ENCODE measurements at places on chromosomes 3 and 15. TPM values are rescaled to one million over a fixed set of nuclear protein-coding genes. Genes with fewer than 3 reads are reported as not detected.

GRCh38 chr15:62343397-62343796 is 178.3 kb upstream of the C2CD4B start:
- no peak for DNase-seq

DNA sequence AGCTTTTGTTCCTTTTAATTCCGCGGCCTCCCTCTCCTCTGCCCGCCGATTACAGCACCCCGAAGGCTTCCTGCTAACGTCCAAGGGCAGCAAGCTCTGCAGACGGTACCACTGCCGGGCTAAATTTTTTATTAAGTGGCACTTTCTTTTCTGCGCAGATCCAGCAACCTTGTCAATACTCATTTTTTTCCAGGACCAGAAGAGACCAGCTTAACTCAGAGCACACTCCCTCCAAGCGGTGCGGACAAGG is 542 bp upstream of the MEIS2 start:
- no peak for DNase-seq

GRCh38 chr3:60142009-60142408 is 1092.2 kb upstream of the CFAP20DC start:
- no peak for DNase-seq

DNA sequence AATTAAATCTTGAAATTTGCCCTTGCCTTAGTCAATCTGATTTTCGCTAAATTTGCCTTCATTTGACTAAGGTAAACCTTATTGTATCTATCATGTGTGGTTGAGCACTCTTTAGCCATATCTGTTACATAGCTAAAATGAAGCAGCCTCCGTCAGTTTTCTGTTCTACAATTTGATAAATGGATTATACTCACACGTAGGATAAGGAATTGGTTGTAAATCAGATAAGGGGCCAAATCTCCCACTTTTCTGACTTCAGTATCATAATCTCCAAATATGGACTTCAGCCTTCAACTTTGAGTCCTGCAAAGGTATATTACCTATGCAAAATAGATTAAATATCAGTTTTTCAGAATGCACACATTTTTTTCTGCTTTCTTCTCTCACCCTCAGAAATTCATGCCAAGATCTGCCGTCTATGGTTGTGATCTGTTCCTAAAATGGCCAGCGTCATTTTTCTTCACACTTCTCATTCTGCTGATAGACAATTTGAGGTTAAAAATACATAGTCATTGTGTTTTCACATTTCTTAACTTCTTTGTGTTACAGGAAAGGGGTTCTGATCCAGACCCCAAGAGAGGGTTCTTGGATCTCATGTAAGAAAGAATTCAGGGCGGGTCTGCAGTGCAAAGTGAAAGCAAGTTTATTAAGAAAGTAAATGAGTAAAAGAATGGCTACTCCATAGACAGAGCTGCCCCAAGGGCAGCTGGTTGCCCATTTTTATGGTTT is 36.9 kb downstream of the RAB8B start:
- no peak for DNase-seq

DNA sequence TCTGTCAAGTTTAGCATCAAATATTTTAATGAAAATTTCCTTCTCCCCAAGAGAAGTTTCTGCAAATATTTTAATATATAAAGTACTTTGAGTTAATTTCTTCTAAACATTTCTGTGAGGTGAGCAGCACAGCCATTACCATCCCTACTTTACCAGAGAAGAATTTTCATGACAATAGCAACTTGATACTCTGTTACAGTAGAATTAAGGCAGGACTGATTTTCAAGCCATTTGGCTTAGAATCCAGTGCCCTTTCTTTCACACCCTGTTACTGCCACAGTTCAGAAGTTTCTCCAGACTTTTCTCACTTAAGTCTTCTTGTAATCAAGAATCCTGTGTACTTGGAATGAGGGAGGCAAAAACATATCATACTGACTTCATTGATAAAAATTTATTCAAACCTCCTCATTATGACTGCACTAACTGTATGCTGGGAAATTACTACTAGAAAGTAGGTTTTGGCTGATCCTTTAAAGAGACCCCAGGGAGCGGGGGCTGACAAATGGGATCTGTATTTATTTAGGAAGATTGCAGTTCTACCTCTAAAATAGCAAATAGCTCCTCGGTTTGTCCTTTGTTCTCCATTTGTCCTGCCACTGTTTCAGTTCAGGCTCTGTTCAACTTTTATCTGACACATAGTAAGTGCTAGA is 557.0 kb upstream of the SGO1 start:
- DNase-seq = peak; percentile 37

- no peak for DNase-seq
These were observed 26.5 kb upstream of the AADACL2 start for GRCh38 chr3:151707216-151707615.

- no peak for DNase-seq
These were observed 39.1 kb upstream of the DNAJC13 start for GRCh38 chr3:132378048-132378762.

GRCh38 chr3:173676094-173676493 is 278.6 kb downstream of the NLGN1 start:
- no peak for DNase-seq

DNA sequence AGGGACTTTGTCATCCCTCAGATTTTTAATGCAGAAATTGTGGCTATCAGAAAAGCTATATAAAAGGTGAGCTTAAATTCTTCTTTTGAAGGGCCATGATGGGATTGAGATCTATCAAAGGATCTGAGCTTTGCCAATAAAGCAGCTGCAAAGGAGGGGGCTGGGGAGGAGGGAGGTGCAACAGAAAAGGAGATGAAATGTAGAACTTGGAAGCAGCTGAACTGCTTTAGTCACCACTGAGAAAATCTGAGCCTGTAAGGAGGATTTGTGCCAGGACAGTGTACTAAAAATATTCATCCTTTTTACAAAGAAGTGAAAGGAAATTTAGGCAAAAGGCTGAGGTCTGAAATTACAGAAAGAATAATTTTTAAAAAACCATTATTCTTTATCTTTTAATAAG is 10.4 kb downstream of the TSPAN3 start:
- peak; percentile 75 for DNase-seq

- no peak for DNase-seq
These were observed 40.2 kb upstream of the IDH2 start for GRCh38 chr15:90142216-90143165.

DNA sequence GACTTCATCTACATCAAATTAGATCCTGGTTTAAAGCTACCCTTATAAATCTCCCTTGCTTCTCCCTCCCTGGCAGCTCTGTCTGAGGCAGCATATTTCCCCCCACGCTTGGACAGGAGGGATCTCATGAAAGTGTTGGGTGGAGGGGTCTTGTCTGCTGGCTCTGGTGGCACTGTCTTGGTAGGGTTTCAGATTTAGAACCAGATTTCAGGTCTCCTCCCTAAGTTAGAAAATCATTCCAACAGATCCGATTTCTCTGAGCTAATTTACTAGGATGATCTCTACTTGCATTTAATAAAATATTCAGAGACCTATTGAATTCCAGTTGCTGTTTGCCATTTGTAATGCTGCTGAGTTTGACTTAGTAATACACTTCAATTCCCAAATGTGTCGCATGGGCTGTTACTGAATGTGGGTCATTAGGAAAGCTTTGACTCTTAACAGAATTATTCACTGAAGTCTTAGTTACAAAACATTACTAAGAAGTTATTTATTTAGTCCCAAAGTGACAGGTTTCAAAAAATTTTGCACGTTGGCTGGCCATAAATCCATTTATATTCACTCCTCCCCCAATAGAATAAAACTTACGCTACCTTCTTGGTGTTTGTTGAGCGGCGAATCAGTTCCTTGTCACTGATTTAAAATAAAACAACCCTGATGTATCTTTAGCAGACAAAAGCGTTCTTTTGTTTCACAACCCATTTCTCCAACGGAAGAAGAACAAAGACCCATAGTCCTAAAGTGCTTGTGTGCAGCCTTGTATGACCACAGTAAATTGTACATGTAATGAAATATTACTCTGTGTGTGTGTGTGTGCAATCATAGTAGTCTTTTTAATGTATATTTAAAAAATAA is 84.5 kb downstream of the TRAK1 start:
- no peak for DNase-seq

GRCh38 chr15:57134851-57135250 is 216.4 kb downstream of the TCF12 start:
- DNase-seq = no peak

DNA sequence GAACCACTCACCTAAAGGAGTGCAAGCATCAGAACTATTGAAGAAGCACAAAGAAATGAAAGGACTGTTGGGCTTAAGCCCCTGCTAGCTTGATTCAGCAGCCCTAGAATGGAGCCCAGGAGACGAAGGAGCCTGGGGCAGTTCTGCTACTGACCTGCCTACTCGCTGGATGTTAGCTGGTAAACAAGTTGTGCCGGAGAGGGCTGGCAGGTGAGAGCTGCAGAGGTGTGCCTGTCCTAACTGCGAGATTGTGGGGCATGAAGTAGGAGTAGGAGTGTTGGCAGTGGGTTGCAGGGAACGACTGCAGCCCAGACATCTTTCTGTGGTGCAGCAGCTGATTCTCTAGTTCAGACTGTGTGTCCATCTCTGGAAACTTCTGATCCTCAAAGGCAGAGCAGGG is 75.2 kb upstream of the GSK3B start:
- no peak for DNase-seq

GRCh38 chr3:180705619-180706018 is 26.3 kb upstream of the CCDC39 start:
- DNase-seq = no peak

- DNase-seq = no peak
These were observed 193.0 kb upstream of the RARB start for GRCh38 chr3:25235031-25235430.

DNA sequence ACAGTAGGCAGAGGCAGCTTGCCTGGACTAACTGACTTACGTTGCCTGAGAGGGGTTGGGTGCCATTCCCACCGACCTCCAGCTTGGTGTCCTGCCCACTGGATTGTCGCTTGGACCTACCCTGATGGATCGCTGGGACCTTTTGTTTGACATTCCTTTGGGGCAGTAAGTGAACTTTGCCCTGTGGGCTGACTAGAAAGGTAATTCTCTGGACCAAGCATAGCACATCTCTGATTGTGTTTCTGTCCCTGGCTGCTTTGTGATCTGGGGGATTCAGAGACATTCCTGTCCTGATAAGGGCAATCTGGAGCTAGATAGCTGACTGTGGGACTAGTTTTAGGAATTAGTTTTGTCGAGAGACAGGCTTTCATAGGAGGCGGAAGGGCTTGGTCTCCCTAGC is 19.5 kb upstream of the IFT57 start:
- DNase-seq = no peak

- no peak for DNase-seq
These were observed 130.6 kb downstream of the C3orf38 start for GRCh38 chr3:88280326-88280725.

GRCh38 chr3:97817965-97818364 is 3.8 kb upstream of the CRYBG3 start:
- DNase-seq = no peak

DNA sequence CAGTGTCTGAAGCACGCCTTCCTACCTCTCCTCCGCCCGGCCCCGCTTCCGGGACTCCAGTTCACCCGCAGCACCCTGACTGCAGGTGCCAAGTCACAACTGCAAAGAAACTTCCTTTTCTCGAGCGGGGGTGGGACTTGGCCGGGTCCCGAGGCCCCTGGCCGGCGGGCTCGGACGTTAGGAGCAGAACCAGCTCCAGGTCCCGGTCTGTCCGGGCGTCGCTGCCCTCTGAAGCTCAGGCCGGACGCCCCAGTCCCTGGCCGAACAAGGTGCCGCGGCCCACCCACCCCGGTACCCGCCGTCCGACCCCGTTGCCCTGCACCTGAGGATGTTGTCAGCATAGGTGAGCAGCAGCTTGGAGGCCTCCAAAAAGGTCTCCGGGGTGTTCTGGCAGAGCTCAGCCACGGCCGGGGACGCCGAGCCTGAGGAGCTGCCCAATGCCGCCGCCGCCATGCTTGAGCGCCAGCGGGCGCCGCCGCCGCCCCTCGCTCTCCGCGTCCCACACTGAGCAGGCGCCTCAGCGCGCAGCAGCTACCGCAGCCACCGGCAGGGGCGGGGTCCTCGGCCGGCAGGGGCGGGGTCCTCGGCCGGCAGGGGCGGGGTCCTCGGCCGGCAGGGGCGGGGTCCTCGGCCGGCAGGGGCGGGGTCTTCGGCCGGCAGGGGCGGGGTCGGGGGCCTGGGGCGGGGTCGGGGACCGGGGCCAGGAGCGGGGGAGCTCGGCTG is at the start of gene NGLY1:
NGLY1 (minus strand) TSS at position 506 of the 723 bp plus-strand sequence; CDS start at position 453, 53 bp downstream.
- DNase-seq = peak; percentile 78

DNA sequence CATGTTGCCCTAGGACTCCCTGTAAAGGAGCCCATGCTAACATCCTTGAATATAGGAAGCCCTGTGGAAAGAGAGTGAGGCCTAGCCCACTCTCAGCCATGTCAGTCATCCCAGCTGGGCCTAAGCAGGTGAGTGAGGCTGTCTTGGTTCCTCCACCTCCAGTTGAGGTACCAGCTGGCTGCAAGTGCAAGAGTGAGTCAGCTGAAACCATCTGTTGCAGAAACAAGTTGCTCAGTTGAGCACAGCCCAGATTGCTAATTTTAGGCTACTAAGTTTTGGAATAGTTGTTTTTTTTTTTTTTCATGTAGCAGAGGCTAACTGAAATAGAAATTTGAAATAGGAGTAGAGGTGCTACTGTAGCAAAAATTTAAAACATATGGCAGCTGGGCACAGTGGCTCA is 43.7 kb upstream of the ADPGK start:
- DNase-seq = no peak

DNA sequence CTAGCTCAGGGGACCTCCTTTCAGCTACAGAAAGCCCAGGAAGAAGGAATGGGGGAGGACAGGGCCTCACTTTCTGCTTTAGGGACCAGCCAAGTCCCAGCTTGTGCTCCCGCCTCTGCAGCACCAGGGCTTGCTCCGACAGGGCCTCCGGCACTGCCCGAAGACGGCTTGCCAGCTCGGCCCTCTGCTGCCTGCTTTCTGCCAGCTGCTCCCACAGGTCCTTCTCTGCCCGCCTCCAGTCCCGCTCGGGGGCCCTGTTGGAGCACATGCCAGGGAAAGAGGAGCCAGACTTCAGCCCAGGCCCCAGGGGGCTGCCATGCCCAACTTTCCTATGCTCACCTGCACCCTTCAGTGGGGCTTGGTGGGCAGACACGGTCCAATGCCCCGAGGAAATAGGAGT is 4.3 kb upstream of the CLK3 start:
- DNase-seq = no peak

- no peak for DNase-seq
These were observed 11.9 kb downstream of the ARRDC4 start for GRCh38 chr15:97972366-97972765.

GRCh38 chr15:72136170-72137051 is 18.2 kb downstream of the SENP8 start:
- DNase-seq = no peak

- DNase-seq = no peak
These were observed 7.5 kb downstream of the COLQ start for GRCh38 chr3:15513810-15514662.

CDCP1 gene
- polyA plus RNA-seq = 0.50 TPM

ARPIN gene
- polyA plus RNA-seq = not detected

ESYT3 gene
- polyA plus RNA-seq = 28.2 TPM

TEX9 gene
- 4.0 TPM for polyA plus RNA-seq

PLXNA1 gene
- polyA plus RNA-seq = 35.0 TPM

LRRC49 gene
- 7.2 TPM for polyA plus RNA-seq

KLHDC8B gene
- 88.3 TPM for polyA plus RNA-seq

TBC1D23 gene
- 35.4 TPM for polyA plus RNA-seq

DPPA2 gene
- not detected for polyA plus RNA-seq

RETNLB gene
- not detected for polyA plus RNA-seq

DUOX2 gene
- polyA plus RNA-seq = 0.03 TPM

FOXL2NB gene
- not detected for polyA plus RNA-seq

GRK7 gene
- 0.20 TPM for polyA plus RNA-seq

PPARG gene
- not detected for polyA plus RNA-seq

SNTN gene
- not detected for polyA plus RNA-seq
